A549 treated with DMSO at 1 μM for 4 hours (cell line): ENCODE measurements at places on chromosomes 11 and 22. TPM values are rescaled to one million over a fixed set of nuclear protein-coding genes. Genes with fewer than 3 reads are reported as not detected.

Gene BARX2
- total RNA-seq: not detected in 5 replicates

Gene C11orf87
- 0.01 to 0.06 TPM (median 0.02 TPM) in 4 of 5 replicates, not detected in the other for total RNA-seq

Gene MLC1
- 0.03 to 0.09 TPM (median 0.04 TPM) in 3 of 5 replicates, not detected in the others for total RNA-seq

Gene PKP3
- total RNA-seq: 31.8 to 41.0 TPM (median 36.8 TPM) in 5 replicates

Gene OR10G4
- not detected in 5 replicates for total RNA-seq

Gene SAMM50
- total RNA-seq: 43.6 to 49.2 TPM (median 47.3 TPM) in 5 replicates

Gene INPPL1
- total RNA-seq: 56.8 to 87.6 TPM (median 76.2 TPM) in 5 replicates
